ENCODE measurements at places on chromosomes 7 and 10.

- no peak for DNase-seq
Measured at GRCh38 chr10:100817268-100817839, 72.0 kb downstream of the PAX2 start.

GRCh38 chr7:116708248-116708647, 36.3 kb downstream of the MET start:
- DNase-seq, result no peak

- DNase-seq, result no peak
Measured at GRCh38 chr7:50456371-50457123, 6.4 kb upstream of the FIGNL1 start.

DNA sequence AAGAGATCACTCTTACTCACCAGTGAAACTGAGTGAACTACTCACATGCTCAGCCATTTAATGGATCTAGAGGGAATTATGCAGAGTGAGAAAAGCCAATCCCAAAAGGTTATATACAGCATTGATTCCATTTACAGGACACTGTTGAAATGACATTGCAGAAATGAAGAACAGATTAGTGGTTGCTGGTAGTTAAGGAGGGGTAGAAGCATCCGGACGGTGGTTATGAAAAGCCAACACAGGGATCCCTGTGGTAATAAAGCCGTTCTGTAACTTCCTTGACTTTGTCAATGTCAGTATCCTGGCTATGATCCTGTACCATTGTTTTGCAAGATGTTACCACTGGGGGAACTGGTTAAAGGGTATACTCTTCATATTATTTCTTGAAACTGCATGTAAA, 253.4 kb downstream of the USP6NL start:
- no peak for DNase-seq

- DNase-seq, result no peak
Measured at GRCh38 chr7:130151591-130152492, 53.4 kb downstream of the TMEM209 start.

DNA sequence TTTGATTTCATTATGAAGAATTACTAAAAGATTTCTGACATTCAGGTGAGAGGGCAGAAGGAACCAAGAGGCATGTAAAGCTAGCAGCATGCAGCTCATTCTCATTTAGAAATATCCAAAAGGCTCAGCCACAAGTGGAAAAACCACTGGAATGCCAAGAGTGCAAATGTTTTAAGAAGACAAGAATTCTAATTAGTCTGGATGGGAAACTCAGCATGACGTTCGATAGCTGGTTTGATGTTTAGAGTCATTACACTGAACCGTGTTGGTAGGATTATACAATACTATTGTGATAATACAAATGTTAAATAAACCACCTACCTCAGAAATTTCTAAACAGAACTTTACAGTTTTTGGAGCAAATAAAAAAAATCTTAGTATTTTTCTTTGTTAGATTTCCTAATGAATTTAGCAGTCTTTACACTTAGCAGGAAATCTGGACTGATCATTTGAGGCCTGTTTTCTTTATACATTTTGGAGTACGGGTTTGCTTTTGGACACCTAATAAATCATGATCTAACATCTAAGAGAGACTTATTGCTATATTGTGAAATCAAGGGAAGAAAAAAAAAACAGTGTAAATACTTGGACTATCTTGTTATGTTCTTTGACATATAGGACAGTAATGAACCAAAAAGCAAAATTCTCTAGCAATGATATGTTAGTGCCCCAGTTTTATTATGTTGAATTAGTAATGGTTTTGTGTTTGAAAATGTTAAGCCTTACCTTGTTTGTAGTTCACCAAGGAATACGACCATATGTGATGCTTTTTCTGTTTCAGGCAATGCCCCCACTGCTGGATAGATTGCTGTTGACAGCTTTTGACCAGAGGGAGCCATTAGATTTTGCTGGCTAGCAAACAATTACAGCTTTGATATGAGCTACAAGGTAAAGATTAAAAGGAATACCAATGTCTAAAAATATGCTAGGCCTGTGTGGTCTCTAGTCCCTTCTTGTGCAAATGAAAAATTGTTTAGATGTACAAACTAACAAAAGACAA, 354.1 kb upstream of the SEMA3A start:
- DNase-seq, result no peak

DNA sequence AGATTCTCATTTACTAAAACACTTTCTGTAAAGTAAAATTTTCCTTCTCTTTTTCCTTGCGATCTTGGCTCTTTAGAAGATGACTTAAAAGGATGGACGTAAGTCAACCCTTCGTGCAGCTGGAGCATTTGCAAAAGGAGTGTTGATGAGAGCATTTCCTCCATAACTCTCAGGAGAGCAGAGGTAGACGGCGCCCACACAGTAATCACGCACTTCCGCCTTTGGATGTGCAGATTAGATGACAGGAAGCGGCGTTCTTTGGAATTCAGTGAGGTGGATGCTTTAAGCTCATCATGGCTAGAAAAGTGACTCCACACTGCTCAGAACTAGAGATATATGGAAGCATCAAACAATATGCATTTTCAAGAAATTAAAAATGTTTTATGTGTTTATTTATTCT, 43.0 kb upstream of the NPS start:
- DNase-seq, result no peak

GRCh38 chr7:134782121-134782623, 2.7 kb downstream of the CALD1 start:
- DNase-seq, result no peak

- DNase-seq, result no peak
Measured at GRCh38 chr10:31949266-31949665, 20.6 kb upstream of the ARHGAP12 start.

GRCh38 chr10:71319800-71320392, 837 bp downstream of the SLC29A3 start:
- DNase-seq, result no peak

DNA sequence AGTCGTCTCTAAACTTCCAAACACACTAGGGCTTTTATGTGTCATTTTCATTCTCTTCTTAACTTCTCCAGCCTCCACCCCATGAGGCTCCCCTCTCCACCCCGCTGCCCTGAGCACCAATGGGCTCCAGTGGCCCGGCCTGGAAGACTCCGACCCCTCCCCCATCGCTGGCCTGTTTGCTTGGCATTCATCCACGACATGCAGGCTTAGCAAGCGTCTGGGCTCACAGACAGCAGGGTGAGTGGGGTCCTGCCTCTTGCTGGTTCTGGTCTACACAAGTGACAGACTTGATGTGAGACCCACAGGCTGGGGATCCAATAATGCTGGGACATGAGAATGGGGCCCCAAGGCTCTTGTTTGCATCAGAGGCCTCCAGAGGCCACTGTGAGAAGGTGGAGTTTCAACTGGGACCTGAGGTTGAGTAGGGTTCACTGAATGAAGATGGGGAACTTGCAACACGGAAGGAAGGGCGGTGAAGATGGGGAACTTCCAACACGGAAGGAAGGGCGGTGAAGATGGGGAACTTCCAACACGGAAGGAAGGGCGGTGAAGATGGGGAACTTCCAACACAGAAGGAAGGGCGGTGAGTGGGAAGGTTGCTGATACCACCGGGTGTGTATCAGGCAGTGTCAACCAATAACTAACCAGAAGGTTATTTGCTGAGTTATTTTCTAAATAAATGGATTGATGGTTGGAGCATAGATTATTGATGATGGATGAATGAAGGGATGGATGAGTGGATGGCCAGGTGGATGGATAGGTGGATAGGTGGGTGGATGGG, 14.0 kb downstream of the KNDC1 start:
- DNase-seq, result no peak

DNA sequence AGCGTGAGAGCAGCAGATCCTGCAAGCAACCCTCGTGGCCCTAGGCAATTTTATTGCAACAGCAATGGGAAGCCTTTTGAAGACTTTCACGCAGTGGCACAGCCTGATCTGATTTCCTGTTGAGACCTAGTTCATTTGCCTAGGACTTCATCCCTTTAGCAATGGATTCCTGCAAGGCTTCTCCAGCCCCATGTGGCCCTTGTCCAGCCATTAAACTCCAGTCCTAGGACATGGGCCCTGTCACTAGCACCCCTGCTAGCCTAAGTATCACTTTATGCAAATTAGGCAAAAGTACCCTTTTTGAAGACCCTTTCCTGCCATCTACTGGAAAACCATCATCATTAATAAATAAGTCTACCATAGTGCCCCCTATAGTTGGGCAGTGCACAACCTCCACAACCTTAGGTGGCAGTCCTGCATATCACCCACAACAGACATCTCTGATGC, 379.4 kb downstream of the GALNT17 start:
- no peak for DNase-seq

DNA sequence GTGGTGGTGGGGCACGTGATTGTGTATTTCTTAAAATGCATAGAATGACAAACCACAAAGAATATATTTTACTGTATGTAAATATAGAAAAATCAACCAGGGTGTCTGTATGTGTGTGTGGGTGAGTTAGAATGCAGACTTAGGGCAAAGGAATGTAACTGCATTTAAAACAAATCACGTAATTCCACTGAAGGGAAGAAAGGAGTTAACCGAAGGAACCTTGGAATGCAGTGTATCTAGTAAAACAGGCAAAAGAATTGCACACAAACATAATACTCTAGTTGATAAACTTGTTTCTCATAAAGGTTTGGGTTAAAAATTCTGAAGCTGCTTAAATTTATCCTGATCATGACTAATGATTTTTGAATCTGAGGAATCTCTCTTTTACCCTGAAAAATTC, 134.9 kb downstream of the ADRA2A start:
- DNase-seq, result no peak

DNA sequence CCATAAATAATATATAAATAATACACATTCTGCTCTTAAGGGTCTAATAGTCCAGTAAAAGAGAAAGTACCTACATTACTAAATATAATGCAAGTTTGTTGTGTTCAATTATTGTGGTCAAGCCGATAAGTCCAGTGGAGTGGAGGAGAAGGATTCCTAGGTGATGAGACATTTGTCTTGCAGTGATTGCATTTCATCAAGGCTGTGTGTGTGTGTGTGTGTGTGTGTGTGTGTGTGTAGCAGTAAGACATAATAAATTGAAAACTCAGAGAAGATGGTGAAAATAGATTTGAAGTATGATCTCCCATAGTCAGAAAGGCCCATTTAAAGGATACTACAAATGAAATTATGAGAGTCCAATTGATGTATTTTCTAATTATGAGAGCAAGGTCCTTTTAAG, 192.5 kb upstream of the SEMA3C start:
- DNase-seq, result no peak

DNA sequence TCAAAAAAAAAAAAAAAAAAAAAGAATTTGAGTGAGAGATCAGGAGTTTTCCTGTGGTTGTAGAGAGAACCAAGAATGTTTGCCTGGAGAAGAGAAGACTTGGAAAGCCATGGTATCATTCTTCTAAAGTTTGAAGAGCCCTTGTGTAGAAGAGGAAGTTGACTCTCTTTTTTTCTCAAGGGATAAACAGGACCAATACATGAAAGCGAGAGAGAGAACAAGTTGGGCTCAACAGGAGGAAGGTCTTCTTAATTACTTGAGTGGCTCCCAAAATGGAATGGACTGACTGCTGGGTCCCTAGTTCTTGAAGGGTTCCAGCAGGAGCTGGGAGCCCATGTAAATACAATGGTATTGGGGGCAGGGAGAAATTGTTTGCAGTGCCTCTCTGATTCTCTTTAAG, 173.3 kb upstream of the ADO start:
- DNase-seq, result no peak

DNA sequence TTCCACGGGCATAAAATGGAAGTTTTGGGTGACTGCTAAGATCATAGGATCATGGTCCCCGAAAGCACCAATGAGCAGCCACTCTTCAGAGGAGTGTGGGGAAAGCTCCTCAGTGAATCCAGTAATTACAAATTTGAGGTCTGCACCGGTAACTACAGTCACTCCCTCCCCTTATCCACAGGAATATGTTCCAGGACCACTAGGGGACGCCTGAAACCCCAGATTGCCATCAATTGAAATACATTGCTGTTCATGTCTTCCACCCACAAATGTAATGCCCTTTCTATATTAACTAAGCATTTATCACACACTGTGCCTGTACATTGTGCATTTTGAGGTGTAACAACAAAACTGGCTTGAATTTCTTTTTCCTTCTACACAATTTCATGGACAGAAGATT, 447.9 kb upstream of the PFKP start:
- DNase-seq, result no peak

GRCh38 chr10:98170249-98171117, 36.0 kb downstream of the R3HCC1L start:
- no peak for DNase-seq

GRCh38 chr7:129370812-129371211, 63.4 kb upstream of the STRIP2 start:
- DNase-seq, result no peak

- no peak for DNase-seq
Measured at GRCh38 chr10:77350134-77350533, 287.5 kb downstream of the KCNMA1 start.

- DNase-seq, result no peak
Measured at GRCh38 chr7:5701085-5701914, 80.2 kb downstream of the RNF216 start.

DNA sequence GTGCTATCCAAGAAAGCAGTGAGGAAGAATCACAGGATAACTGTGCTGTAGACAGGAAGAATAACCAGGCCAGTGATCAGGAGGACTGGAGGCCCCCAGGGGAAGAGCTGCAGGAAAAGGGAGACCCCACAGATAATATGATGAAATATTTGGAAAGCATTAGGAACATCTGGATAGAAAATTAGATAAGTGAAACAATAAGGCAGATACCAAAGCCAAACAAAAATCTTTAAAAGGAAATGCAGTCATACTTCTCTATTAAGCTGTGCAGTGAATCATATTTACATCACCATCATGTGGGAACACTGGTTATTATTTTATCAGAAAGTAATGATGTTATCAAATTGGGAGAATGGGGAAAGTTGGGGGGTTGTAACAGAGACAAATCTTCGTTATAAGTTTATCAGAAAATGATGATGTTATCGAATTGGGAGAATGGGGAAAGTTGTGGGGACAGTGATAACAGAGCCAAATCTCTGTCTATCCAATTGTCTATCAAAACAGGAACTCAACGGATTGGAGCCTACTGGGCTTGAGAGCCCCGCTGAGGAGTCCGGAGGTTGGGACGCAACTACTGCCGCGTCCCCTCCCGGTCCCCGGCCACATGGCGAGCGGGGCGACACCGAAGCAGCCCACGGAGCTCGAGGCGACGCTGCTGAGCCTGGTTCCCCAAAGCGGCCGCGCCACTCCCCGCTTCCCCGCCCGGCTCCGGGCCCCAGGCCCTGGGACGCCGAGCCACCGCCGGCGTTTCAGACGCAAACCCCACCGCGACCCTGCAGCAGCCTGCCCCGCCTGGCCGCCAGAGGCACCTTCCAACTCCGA, 14.0 kb upstream of the RALA start:
- DNase-seq, result no peak

DNA sequence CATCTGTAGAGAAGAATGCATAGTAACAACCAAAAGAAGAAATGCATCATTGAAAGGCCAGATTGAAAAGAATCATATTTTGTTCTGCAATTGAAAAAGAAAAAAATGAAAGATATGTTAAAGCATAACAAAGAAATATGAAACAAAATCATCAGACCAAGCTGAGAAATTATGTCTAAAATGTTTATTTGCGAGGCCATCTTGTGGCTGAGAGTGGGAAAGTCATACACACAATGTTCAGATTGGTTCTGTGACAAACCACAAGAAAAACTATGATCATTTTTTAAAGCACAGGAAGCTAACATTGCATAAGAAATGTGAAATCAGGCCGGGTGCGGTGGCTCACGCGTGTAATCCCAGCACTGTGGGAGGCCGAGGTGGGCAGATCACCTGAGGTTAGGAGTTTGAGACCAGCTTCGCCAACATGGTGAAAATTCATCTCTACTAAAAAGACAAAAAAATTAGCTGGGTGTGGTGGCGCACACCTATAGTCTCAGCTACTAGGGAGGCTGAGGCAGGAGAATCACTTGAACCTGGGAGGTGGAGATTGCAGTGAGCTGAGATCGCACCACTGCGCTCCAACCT, 36.6 kb downstream of the ABCB5 start:
- DNase-seq, result no peak

GRCh38 chr7:14596421-14596820, 306.1 kb downstream of the DGKB start:
- DNase-seq, result no peak
